Muscle of arm (tissue), 14 donors: ENCODE measurements at places on chromosomes 3 and 15.

DNA sequence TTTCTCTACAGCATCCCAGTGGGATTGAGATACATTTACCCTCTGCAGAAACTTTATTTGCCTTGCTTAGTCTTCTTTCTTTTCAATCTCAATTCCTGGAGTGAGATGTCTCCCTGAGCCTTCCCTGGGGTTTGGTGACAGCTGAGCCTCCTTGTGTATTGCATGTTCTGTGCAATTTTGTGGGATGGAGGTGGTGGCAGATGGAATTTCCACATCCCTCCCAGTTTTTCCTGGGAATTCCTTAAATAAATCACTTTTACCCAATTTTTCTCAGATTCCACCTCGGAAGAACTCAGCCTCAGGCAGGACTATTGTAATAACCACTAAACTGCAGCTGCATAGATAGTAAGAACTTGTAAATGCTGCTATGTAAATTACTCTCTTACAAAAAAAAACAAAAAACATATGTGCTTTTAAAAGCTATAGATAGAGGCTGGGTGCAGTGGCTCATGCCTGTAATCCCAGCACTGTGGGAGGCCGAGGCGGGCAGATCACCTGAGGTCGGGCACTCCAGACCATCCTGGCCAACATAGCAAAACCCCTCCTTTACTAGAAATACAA is 88.5 kb upstream of the ABHD17C start:
- no peak for DNase-seq

DNA sequence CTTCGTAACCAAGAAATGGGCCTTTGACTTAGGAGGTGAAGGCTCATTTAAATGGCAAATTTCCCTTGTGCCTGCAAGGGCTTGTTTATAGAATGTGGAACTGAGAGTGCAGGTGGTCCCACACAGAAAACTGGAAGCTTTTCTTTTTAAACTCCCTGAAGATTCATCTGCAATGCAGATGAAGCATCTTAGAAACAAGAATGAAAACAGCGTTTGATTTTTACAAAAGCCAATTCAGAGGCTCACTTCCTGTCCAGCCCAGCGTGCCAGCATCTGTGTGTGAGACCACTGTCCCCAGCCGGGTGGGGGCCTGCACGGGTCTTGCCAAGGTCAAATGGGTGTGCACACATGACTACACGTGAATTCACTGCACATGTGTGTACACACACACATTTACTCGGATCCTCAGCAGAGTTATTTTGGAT is 94.7 kb downstream of the LINGO1 start:
- peak; percentile 57 for DNase-seq

DNA sequence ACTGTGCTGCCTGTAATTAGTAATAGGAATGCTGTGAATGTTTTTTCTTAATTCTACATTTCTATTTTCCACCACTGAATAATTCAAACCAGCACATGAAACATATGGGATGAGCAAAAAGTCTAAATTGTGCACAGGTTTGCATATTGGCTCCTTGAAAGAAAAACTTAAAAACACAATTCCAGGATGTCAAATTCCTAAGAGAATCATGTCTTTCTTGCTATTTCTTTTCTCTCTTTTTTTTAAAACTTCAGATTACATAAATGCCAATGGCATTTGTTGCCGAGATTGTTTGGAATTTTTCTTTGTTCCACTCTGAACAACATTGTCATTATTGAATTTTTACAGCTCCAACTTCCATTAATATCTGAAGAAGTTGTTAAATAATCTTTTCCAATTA is 60.8 kb downstream of the VGLL3 start:
- no peak for DNase-seq

GRCh38 chr3:39390181-39390580 is 7.0 kb downstream of the SLC25A38 start:
- no peak for DNase-seq

GRCh38 chr15:25903024-25903581 is 40.0 kb upstream of the ATP10A start:
- no peak for DNase-seq

DNA sequence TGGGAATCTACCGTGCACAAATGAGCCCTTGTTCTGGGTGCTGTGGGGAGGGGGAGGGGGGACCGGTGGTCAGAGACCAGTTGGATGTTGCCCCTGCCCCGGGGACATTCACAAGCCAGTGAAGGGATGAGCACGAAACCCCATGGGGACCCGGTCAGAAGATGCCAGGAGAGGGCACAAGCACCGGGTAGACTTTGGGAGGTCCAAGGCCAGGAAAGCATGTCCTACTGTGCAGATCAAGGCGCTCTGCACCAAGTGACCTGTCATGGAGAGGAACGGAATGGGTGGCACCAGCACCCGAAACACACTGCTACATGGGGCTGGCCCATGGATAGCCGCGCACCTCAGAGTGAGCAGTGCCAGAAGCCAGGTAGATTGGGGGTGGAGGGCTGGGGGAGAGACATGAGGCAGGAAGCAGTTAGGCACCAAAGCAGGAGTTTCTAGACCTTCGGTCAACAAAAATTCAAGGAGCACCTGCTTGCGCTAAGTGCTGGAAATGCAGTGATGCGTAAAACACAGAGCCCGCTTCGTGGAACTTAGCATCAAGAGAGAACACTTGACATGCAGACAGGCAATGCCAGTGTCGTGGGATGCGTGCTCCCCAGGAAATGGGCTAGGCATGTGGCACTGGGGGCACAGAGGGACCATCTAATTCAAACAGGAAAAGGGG is 99.1 kb downstream of the CPN2 start:
- no peak for DNase-seq

DNA sequence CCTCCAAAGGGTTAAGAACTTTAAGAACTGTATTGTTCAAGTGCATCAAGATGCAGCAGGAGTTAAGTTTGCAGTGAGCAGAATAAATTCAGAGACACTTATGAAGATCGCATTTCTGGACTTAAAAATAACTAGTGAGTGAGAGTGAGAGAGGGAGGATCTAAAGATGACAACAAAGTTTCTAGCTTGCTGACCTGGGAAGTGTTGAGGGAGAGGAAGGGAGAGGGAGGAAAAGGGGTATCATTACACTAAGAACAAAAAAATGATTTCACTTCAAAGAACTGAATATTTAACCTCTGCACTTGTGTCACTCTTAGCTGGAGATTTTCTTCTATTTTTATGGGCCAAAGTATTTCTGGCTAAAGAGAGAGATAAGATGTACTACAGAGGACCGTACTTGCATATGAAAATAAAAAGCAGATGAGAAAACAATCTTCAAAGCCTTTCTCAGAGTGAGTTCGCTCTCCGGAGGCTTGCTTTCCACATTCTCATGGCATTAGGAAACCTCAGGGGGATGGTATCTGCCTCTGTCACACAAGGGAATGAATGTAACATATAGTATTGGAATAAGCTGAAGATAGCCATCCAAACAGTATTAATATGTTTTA is 91.4 kb upstream of the TJP1 start:
- no peak for DNase-seq

GRCh38 chr3:42515976-42516375 is 13.5 kb downstream of the VIPR1 start:
- DNase-seq = no peak

- DNase-seq = no peak
These were observed 6.1 kb upstream of the CP start for GRCh38 chr3:149227591-149228268.

DNA sequence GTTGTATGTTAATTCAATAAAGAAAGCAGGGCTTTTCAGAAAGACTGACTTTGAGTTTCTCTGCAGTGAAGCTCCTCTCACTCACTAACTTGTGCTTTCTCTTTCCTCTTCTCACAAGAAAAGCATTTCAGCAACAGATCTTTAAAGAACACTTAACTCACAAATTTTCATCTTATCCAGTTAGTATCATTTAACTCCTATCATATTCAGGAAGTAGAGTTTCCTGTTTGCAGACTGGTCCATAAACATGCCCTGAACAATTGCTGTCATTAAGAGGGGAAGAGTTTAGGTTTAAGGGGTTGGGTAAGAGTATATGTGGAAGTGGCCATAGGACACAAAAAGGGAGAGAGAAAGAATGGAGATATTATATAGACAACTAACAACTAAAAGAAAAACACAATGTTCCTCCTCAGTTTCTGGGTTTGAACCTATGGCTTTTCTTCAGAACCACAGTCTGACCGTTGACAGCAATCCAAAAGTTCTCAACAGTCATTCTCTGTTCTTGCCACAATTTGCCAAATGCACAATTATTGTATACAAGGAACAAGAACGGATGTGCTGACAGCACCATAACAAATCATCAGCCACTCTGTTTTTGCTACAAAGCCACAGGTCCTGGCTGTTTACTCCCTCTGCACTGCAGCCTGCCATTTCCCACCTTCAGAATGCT is 63.9 kb downstream of the CHAC1 start:
- DNase-seq = no peak

GRCh38 chr3:26425076-26425475 is 197.5 kb upstream of the LRRC3B start:
- DNase-seq = no peak
